ENCODE measurements at places on chromosomes 1 and 21.
A peak's percentile ranks its signal among the peaks of the same experiment; 100 is the strongest.

DNA sequence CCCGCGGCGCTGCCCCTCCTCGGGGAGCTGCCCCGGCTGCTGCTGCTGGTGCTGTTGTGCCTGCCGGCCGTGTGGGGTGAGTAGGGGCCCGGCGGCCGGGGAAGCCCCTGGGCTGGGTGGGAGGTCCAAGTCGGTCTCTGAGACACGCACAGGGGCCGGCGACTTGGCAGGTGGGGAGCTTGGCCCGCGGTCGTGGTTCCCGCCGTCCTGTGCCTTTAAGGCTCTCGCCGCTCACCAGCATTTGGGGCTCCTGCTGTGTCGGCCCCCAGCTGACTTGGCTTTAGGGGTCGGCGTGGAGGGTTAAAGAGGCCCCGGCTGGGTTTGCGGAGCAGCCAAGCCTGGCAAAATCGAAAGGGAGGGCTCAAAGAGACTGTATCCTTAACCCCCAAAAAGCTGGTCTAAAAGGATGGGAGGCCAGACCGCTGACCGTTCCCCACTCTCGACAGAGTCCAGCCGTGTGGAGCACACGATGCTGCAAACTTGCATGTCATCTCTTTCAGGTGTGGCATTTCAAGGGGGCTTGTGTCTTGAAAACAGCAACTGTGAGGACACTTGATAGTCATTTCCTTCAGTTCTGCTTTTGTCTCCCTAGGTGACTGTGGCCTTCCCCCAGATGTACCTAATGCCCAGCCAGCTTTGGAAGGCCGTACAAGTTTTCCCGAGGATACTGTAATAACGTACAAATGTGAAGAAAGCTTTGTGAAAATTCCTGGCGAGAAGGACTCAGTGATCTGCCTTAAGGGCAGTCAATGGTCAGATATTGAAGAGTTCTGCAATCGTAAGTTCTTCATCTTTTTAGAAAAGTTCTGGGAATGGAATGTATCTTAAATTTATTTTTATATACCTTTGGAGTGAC is 540 bp downstream of the CD55 start:
- peak; percentile 50 for DNase-seq

DNA sequence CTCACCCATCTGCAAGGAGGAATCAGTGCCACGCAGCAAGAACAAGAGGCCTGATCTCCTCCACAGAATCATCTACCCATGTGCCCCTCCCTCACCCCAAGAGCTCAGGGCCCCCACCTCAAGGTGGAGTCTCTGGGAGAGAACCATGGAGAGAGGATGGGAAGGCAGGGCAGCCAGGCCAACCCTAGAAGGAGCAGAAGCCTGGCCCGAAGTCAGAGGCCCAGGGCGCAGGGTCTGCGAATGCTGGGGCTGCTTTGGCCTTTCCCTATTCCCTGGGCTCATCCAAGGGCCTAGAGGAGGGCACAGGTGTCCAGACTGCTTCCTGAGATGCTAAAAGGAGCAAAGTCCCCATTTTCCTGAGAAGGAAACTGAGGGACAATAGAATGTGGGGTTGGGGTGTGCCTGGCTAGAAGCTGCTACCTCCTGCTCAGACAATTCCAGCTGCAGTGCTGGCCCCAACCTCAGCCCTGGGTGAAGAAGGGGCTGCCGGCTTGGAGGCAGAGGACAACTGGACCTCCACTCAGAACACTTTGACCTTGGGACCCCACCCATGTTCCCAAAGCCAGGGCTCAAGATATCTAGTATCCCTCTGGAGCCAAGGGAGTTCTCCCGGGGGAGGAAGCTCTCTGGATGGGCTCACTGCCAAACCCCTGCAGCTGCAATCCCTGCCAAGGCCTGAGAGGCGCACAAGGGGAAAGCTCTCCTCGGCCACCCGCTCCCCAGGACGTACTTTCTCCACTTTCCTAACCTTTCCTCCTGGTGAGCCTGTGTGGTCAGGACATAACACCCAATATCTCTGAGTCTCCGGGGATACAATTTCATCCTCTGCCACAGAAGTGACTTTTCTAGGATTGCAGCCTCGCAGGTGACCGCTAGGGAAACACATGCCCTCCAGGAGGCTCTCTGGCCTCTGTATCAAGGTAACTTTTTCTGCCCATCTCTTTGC is 16.6 kb upstream of the LEMD1 start:
- DNase-seq: peak; percentile 65

GRCh38 chr1:2317230-2318065 is 73.9 kb downstream of the MORN1 start:
- DNase-seq: no peak

DNA sequence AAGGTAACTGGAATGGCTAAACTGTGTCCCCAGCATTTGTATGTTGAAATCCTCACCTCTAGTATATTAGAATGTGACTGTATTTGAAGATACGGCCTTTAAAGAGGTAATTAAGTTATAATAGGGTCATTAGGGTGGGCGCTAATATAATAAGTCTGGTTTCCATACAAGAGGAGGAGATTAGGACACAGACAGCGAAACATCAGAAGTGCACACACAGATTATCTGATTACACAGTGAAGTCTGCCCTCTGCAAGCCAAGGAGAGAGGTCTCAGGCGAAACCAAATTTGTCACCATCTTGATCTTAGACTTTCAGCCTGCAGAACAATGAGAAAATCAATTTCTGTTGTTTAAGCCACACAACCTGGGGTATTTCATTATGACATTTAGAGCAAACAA is 2233.1 kb downstream of the MRPL39 start:
- no peak for DNase-seq

DNA sequence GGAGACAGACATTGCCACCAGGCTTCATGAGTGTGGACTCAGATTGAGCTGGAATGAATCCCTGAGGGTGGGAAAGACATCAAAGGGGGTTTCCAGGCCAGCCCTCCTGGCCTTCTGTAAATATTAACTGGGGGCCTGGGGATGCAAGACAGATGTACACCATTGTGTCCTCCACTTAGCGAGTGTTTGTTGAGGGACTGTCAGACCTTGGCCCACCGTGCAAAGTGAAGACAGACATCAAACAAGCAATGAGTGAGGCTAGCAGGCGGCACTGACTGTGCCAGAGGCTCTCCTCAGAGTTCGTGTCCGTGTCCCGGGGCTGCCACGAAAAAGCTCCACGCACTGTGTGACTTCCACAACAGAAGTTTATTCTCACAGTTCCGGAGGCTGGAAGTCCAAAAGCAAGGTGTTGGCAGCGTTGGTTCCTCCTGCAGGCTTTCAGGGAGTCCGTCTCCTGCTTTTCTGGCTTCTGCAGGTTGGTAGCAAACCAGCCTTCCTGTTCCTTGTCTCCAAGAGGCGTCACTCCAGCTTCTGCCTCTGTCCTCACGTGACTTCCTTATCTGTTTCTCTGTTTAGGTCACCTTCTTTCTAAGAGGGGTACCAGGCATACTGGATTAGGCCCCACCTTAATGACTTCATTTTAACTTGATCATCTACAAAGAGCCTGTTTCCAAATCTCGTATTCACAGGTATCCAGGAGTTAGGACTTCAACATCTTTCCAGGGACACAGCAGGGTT is 59.1 kb downstream of the DISP3 start:
- no peak for DNase-seq

- no peak for DNase-seq
These were observed 189.5 kb downstream of the SIPA1L2 start for GRCh38 chr1:232440325-232441035.

- peak; percentile 12 for DNase-seq
These were observed 6.0 kb downstream of the DYNLT5 start for GRCh38 chr1:66758241-66758755.

GRCh38 chr1:82478916-82479315 is 678.2 kb downstream of the ADGRL2 start:
- DNase-seq: no peak

DNA sequence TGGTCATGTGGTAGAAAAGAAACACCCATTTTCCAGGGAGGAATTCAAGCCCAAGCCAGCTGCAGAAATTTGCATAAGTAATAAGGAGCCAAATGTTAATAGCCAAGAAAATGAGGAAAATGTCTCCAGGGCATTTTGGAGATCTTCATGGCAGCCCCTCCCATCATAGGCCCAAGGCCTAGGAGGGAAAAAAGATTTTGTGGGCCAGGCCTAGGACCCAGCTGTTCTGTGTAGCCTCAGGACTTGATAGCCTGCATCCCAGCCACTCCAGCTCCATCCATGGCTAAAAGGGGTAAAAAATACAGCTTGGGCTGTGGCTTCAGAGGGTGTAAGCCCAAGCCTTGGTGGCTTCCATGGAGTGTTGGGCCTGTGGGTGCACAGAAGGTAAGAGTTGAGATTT is 21.4 kb upstream of the LYPD8 start:
- DNase-seq: no peak

- no peak for DNase-seq
These were observed 51.7 kb downstream of the BACE2 start for GRCh38 chr21:41219498-41220207.

DNA sequence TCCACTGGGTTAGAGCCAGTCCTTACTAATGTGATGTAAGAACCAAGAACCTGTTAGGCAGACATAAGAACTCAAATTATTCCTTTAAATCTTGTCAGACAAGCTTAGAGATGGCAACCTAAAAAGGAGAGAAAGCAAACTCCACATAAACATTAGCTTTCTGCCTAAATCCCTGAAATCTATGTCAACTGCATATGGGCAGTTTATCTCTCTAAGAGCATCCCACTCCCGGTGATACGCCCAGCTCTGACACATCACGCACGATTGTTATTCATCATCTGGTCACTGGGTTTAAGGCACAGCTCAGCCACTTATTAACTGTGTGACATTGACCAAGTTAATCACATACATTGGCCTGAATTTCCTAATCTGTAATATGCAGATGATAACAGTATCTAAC is 323.7 kb downstream of the HHIPL2 start:
- DNase-seq: no peak

- no peak for DNase-seq
These were observed 199.1 kb downstream of the DYRK1A start for GRCh38 chr21:37565530-37566223.

DNA sequence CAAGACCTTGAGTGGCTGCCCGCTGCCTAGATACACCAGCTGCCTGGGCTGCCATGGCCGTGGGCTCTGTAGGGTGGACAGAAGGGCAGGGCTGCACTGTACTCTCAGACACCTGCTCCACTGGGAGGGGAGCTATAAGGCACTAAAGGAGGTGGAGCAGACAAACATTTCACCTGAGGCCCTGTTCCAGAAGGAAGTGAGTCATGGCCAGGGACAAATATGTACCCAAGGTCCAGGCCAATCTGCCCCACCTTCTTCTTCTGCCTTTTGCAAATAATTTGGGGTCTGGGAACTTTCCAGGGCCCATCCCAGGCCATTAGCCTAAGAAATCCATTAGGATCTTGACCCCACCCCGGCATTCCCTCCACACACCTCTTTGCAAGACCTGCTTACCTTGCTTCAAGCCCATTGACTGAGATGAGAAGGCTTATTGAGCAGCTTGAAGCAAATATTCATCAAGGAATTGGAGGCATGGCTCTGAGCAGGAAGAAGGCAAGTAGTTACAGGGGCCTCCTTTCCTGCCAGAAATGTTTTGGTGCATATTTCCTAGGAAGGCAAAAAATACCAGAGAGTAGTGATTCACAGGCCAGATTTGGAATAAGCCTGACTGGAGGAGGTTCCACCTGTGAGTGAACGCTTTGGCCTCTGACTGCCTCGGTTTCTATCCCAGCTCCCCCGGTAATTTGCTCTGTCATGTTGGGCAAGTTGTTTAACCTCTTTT is at the start of gene CAPN8:
CAPN8 (minus strand) TSS at position 110 of the 721 bp plus-strand sequence; CDS start at position 55, 55 bp downstream.
- no peak for DNase-seq

- no peak for DNase-seq
These were observed 75.8 kb downstream of the TRIM33 start for GRCh38 chr1:114435088-114435715.

- DNase-seq: no peak
These were observed 133.4 kb downstream of the GREM2 start for GRCh38 chr1:240478536-240478935.

DNA sequence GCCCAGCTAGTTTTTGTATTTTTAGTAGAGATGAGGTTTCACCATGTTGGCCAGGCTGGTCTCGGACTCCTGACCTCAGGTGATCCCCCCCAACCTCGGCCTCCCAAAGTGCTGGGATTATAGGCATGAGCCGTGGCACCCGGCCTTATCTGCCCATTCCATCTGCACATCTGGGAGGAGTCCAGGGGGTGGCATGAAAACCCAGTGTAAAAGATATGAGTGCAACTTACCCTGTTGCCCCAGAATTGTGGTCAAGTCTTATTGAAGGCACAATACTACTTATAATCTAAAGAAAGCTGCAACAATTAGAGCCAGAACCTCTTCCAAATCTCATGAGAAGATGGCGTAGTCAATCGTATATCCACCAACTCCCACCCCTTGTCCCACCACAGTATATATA is 18.4 kb downstream of the CTXND2 start:
- DNase-seq: no peak

- DNase-seq: no peak
These were observed 54.2 kb downstream of the SYT2 start for GRCh38 chr1:202656057-202656456.

GRCh38 chr21:16535626-16536025 is 805.8 kb downstream of the USP25 start:
- DNase-seq: no peak

DNA sequence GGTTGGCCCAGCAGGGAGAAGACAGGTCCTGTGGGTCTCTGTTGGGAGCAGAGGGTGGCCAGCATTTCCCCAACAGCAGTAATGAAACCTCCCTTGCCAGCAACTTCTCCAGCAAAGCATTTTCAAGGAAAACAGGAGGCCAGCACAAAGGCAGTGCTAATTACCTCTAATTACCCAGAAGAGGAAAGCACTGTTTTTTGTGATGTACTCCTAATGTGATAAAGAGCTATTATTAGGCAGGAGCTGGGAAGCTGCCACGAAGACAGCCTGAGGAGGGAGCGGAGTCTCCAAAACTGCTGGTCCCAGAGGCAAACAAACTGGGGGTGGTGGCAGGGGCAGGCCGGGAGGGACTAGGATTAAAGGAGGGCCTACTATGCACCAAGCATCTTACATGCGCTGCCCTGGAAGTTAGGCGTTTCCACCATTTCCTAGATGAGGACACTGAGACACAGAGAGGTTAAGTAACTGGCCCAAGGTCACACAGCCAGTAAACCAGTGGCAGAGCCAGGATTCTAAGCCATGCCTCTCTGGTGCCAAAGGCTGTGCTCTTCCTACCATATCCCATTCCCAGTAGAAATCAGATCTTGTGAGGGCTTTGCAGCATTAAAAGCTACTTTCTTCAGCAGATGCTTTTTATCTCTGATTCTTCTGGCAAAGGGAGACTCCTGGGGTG is 24.5 kb downstream of the HTR6 start:
- DNase-seq: no peak

GRCh38 chr1:208475951-208476845 is 232.0 kb upstream of the PLXNA2 start:
- DNase-seq: peak; percentile 45

Data from endothelial cell of umbilical vein (primary cell).